ENCODE measurements at places on chromosomes 16 and 17. TPM values are rescaled to one million over a fixed set of nuclear protein-coding genes. Genes with fewer than 3 reads are reported as not detected.

The PHF23 gene
- 57.8 TPM for total RNA-seq

The SCRN2 gene
- 15.7 TPM for total RNA-seq

DNA sequence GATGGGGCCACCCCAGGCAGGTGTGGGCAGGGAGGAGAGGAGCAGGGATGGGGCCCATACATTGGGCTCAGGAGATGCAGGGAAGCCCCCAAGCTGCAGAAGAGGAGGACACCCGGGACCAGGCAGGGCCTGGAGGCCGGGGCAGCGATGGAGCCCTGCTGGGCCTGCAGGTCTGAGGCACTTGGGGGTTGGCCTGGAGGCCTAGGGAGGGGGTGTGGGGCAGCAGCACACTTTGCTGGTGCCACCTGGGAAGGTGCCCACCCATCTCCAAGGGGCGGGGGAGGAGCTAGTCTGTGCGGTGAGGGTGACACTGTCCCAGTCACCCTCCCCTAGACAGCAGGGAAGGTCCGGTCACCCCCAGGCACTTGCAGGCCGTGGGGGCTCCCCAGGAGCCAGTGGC lies 6.4 kb upstream of the CCDC57 start:
- no peak overlapping the region for H3K27ac ChIP-seq
- H3K4me1 ChIP-seq = peaks cover 30% of the 10 kb centered on the region
- H3K27me3 ChIP-seq = no peaks in the 10 kb centered on the region

DNA sequence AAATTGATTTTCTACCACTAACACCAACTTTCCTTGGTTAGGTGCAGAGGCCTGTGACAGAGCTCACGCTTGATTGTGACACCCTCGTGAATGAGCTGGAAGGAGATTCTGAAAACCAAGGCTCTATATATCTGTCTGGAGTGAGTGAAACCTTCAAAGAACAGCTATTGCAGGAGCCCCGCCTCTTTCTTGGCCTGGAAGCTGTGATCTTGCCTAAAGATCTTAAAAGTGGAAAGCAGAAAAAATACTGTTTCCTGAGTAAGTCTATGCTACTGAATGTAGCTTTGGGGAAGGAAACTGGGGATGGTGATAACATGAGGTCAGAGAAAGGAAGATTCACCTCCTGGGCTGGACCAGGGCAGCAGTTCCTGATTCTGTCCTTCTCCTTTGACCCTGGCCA lies 38.3 kb downstream of the REXO5 start:
- no peaks in the 10 kb centered on the region for H3K27me3 ChIP-seq
- H3K27ac ChIP-seq = no peak overlapping the region
- H3K4me1 ChIP-seq = peaks cover 1% of the 10 kb centered on the region

DNA sequence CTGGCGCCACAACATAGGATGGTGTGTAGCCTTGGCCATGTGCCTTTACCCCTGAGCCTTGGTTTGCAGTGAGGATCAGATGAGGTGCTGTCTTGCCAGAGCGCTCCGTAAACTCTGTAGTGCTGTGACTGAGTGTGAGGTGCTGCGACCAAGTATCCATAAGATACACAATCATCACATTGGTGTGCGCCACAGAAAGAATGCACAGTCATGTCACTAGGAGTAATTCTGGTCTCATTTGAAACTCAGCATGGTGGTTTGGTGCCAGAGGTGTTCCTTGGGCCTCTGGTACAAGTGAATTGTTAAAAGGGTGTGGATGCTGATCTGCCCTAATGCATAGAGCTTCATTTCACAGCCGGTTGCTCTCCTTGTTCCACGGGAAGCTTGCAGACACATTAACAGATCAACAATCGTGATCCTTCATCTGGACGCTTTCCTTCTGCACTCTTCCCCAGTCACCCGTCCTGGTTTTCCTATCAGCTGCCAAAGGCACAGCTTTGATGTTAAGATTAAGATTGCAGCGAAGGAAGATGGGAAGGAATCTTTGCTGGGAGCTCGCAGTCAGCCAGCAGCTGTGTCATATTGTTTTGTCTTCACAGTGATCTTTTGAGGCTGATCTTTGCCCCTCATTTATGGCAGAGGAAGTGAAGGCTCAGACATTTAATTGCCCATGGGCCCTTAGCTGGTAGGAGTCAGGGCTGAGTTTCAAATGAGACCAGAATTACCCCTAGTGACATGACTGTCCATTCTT lies 79.1 kb downstream of the KSR1 start:
- no peaks in the 10 kb centered on the region for H3K36me3 ChIP-seq
- peaks cover 85% of the 10 kb centered on the region for H3K4me1 ChIP-seq
- H3K27me3 ChIP-seq = no peaks in the 10 kb centered on the region
- DNase-seq = no peak

DNA sequence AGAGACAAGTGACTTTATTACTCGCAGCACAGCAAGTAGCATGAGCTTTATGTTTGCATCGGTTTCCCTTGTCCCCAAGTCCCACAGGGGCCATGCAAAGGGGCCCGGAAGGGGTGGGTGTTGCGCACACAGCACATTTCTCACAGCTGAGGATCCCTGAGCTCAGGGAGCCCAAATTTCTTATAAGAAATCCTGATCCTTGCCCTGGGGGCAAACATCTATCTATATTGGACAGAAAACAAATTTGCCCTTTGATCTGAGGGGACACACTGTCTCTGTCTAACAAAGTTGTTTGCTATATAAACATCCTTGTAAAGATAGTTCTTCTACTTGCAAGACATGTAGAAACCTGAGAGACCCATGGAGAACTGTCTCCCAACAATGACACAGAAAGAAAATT lies 35.7 kb upstream of the MEAK7 start:
- H3K36me3 ChIP-seq = no peaks in the 10 kb centered on the region
- H3K27ac ChIP-seq = no peak overlapping the region
- no peaks in the 10 kb centered on the region for H3K27me3 ChIP-seq
- H3K4me3 ChIP-seq = no peak overlapping the region
- H3K4me1 ChIP-seq = peaks cover 53% of the 10 kb centered on the region
- no peak for DNase-seq
